Activated T-helper 2 cell treated with anti-CD3 and anti-CD28 coated beads, Interferon-gamma antibody, Interleukin-2, Interleukin-4, amounts not matched to agents 10 μg/mL and 5 μg/mL and 100 μg/mL, durations not matched to agents 14 hours and 24 hours and 36 hours (primary cell): ENCODE measurements at places on chromosomes 2 and 18. TPM values are rescaled to one million over a fixed set of nuclear protein-coding genes. Genes with fewer than 3 reads are reported as not detected.

Gene ELOA2
- not detected in 2 replicates for total RNA-seq

Gene C2orf66
- 0.25 TPM in 2 replicates for total RNA-seq

Gene CNGA3
- not detected in 2 replicates for total RNA-seq

Gene LDLRAD4
- 30.5 and 32.7 TPM in 2 replicates for total RNA-seq

Gene IAH1
- total RNA-seq, result 82.0 and 82.4 TPM in 2 replicates

Gene FAM237A
- not detected in 2 replicates for total RNA-seq

Gene EFR3B
- total RNA-seq, result 0.34 and 0.46 TPM in 2 replicates

Gene ASXL3
- not detected in 2 replicates for total RNA-seq

Gene UNC80
- not detected in 2 replicates for total RNA-seq

Gene TLX2
- 0.82 and 0.92 TPM in 2 replicates for total RNA-seq

Gene TMX3
- total RNA-seq, result 62.4 and 71.0 TPM in 2 replicates

Gene MEP1B
- 0.21 TPM in 1 of 2 replicates, not detected in the other for total RNA-seq

Gene G6PC2
- total RNA-seq, result not detected in 2 replicates

Gene FLACC1
- total RNA-seq, result 0.84 and 1.6 TPM in 2 replicates

Gene SCYGR4
- not detected in 2 replicates for total RNA-seq

Gene SERPINB13
- total RNA-seq, result not detected in 2 replicates

Gene ANTXR1
- 0.05 TPM in 1 of 2 replicates, not detected in the other for total RNA-seq

Gene FRZB
- total RNA-seq, result not detected in 2 replicates

Gene NYAP2
- total RNA-seq, result not detected in 2 replicates

Gene IL1B
- total RNA-seq, result not detected in 2 replicates

Gene TRIM43
- 0.11 and 0.25 TPM in 2 replicates for total RNA-seq

Gene TRIB2
- 3.9 TPM in 2 replicates for total RNA-seq

Gene PDE11A
- total RNA-seq, result not detected in 2 replicates

Gene MREG
- total RNA-seq, result 15.3 and 15.7 TPM in 2 replicates
